ENCODE measurements at places on chromosomes 7 and 10.

GRCh38 chr10:26574783-26575182 lies 122.7 kb upstream of the PDSS1 start:
- DNase-seq = no peak

DNA sequence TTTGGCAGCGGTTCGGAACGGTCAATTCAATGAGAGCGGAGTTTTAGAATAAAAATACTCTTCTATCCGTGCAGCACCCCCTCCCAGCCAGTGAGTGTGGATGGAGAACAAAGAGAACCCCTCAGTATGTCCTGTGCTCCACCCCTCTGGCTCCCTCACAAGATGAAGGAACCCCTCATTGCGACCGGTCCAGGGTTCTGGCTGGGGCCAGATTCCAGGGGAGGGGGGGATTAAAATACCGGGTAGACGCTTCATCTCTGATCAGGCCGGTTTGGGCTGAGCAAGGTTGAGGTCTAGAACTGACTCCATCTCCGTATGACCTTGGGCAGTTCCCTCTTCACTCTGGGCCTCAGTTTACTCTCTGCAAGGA lies 5.9 kb downstream of the CYP26C1 start:
- no peak for DNase-seq

DNA sequence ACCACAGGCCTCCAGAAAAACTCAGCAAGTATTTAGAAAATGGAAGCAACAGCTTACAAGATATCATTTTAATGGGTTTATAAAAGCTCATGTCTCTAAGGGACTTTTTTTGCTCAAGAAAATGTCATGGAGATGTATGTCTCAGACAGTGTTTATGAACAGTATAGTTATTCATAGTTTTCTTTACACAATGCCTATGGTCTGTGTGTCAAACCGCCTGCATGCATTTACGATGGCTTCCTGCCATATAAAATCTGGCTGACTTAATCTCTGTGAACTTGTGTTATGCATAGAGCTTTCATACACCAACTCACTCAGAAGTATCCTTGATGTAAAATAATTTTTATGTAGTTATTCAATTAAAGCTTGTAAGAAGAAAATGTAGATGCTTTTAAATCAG lies 1314.2 kb upstream of the LRRTM3 start:
- no peak for DNase-seq

DNA sequence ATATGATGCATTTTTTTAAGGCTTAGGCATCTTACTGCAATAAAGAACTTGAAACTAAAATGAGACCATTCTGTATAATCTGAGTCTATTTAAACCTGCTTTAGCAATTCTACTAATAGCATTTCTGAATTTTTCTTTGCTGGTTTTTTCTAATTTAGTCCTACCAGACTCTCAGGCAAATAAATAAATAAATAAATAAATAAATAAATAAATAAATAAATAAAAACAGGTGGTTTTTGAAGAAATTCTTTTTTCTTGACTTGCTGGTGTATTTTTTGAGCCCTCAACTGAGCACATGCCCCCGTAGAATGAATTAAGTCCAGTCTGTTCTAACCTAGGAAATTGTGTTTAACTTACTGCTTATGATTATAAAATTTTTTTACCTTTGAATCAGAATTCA lies 134.7 kb upstream of the FOXP2 start:
- no peak for DNase-seq

DNA sequence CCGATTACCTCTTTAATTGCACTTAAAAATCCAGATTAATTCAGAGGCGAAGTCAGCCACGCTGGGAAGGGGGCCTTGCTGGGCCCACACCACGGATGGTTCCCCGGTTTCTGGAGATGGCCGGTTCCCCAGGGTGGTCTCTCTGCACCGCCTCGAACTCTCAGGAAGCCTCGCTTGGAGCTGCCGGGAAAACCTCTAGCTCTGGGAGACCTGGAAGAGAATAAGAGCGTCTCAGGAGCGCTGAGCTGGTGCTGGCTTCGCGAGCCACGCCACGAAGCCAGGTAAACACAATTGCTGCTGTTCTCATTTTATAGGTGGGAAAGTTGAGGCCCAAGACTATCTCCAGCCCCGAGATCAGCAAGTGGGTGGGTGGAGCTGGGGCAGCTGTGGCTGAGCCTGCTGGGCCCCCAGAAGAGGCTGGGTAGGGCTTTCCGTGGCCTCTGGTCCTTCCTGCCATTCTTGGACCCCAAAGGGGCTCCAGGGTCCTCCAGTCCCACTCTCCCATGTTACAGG lies 110.4 kb downstream of the MICALL2 start:
- DNase-seq = no peak

- DNase-seq = no peak
These were observed 119.5 kb downstream of the CPED1 start for GRCh38 chr7:121107923-121108498.

GRCh38 chr7:137961200-137962177 lies 40.4 kb downstream of the CREB3L2 start:
- DNase-seq = no peak

- DNase-seq = no peak
These were observed 39.6 kb upstream of the ZNF680 start for GRCh38 chr7:64602518-64602917.

GRCh38 chr10:56370217-56371113 lies 9.4 kb upstream of the ZWINT start:
- DNase-seq = no peak

DNA sequence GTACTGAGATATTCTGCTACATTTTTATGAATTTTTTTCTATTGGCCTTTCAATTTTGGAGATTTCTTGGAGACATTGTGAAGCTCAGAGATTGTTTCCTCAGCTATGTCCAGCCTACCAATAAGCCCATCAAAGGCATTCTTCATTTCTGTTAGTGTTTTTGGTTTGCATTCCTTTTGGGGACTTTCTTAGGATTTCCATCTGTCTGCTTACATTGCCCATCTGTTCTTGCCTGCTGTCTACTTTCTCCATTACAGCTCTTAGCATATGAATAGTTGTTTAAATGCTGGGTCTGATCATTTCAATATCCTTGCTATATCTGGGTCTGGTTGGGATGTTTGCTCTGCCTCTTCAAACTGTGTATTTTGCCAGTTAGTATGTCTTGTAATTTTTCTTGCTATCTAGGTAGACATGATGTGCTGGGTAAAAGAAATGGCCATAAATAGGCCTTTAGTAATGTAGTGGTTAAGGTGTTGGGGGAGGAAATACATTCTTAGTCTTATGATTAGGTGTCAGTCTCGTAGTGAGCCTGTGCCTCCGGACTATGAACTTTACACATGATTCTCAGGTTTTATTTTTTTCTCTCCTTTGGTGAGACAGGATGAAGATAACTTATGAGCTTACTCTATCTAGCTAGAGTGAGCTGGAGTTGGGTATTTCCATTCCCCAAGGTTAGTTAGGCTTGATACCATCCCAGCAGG lies 32.6 kb upstream of the NME8 start:
- DNase-seq = no peak

GRCh38 chr10:2882628-2883027 lies 184.7 kb upstream of the PFKP start:
- DNase-seq = no peak

- DNase-seq = no peak
These were observed 1.4 kb downstream of the ERLIN1 start for GRCh38 chr10:100184426-100184825.

GRCh38 chr10:101775273-101776160 lies at the start of gene FGF8:
Gene FGF8, minus strand, starts transcription at chr10:101776114. Its CDS starts 214 bp downstream, at chr10:101775900.
- no peak for DNase-seq

DNA sequence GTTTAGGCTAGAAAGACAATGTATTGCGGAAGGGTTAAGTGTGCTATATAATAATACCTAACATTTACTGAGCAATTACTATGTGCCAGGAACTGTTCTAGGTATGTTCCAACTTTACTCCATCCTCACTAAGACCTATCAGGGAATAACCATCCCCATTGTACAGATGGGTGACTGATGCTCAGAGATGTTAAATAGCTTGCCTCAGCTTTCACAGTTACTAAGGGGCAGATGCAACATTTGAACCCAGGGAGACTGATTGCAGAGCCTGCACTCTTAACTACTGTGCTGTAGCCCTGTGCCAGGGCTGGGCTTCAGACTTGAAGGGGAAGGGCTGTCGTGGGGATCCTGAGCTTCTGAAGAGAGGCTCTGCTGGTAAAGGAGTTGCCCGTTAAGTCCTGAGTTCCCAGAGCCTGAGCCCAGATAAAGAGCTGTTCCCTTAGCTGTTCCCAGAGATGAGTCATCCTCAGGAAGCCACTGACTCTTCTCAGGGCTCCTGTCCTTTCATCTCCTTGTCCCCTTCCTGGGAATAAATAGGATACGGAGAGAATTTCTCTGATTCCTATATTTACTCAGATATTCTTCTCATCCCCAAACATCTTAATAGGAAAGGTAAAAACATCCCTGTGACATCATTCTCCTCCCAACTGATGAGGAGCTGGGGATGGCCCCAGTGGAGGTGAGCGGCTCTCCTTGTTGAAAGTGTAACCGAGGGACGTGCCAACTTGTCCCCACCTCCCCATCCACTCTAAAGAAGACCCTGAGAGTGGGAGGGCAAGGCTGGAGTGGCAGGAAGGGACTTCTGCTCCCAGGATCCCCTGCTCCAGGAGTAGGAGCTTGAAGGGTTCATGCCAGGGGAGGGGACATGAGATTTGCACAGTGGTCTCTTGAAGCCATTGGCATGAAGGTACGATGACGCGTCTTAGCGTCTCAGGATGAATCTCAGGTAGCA lies 28.0 kb upstream of the HABP2 start:
- DNase-seq = no peak

DNA sequence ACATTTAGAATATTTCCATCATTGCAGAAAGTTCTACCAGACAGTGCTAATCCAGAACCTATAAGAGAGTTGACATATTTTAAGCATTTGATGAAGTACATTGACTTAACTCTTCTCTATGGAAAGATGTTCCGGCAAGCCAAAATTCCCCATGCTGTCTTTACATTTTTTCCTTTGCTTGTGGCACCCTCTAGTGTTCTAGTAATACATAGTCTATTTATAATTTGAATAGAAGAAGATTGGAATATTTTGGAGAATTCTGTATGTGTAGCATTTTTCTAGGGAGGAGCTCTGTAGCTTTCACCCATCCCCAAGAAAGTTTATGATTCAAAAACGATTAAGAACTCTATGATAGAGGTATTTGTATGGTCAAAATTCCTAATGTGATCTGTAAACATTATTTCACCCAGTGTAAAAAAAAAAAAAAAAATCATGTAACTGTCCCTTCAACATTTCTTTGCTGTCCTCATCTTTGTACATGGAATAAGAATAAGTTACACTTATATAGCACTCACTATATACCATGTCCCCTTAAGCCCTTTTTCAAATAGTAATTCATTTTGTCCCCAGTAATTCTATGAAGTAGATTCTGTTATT lies 33.2 kb downstream of the NRF1 start:
- DNase-seq = no peak

- DNase-seq = no peak
These were observed 14.7 kb upstream of the LRRN3 start for GRCh38 chr7:111076205-111076604.

GRCh38 chr10:34567659-34568253 lies 247.3 kb downstream of the PARD3 start:
- no peak for DNase-seq

- no peak for DNase-seq
These were observed 879.1 kb upstream of the C7orf33 start for GRCh38 chr7:147711447-147711846.

DNA sequence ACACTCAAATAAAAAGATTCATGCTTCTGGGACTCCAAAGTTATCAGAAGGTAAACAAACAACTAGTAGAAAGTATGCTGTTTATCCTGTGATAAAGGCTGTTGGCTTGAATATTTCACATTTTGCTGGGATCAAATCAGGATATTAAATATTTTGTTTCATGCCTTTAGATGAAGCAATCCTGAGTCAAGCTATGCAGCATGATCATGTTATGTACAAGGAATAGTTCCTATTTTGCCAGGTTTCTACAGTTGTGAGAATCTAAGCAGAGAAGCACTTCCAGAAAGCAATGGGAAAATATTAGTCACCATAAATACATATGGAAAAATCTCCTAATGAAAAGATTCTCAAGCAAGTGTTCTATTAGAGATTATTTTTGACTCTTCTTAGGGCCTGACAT lies 262.8 kb upstream of the PCDH15 start:
- no peak for DNase-seq

- peak; percentile 80 for DNase-seq
These were observed 1.2 kb upstream of the ATP6V0E2 start for GRCh38 chr7:149872419-149873073.

DNA sequence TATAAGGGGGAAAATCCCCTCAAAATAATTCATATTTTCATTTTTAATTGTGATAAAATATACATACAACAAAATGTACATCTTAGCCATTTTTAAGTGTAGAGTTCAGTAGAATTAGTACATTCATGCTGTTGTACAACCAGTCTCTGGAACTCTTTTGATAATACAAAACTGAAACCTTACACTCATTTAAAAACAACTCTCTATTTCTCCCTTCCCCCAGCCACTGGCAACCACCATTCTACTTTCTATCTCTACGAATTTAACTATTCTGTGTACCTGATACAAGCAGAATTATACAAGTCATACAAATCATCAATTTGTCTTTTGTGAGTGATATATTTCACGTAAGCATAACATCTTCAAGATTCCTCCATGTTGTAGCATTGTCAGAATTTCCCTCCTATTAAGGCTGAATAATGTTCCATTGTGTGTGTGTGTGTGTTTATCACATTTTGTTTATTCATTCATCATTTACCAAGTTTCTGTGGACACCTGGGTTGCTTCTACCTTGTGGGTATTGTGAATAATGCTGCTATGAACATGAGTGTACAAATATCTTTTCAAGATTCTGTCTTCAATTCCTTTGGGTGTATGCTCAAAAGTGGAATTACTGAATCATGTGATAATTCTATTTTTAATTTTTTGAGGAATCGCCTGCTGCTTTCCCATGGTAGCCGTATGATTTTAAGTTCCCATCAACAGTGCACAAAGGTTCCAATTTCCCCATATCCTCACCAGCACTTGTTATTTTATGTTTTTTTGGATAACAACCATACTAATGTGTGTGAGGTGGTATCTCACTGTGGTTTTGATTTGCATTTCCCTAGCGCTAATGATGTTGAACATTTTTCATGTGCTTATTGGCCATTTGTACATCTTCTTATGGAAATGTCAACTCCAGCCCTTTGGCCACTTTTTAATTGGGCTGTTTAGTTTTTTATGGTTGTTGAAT lies 4.7 kb upstream of the EBLN1 start:
- DNase-seq = no peak

GRCh38 chr10:75002351-75002725 lies 109.1 kb upstream of the SAMD8 start:
- DNase-seq = no peak

- DNase-seq = no peak
These were observed 1156.3 kb downstream of the SORCS3 start for GRCh38 chr10:105797234-105797890.

DNA sequence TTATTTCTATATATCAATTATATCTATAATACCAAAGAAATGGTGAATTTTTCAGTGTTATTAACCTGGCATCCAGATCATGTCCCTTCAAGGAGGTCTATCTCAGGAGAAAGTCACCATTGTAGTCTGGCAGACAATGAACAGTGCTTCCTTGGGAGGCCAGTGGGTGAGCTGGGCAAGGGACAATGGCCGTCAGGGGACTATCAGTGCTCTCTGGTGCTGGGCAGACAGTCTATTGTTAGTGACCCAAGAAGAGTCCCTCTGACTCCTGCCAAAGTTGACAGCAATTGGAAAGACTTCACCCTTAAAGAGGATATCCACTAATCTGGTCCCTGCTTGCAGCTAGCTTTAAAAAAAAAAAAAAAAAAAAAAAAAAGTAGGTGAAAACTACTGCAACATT lies 7.1 kb downstream of the JAZF1 start:
- DNase-seq = peak; percentile 20
